Activated CD4-positive, alpha-beta T cell treated with anti-CD3 and anti-CD28 coated beads for 1 hour (primary cell): ENCODE measurements at places on chromosomes 3 and 15.

- DNase-seq: peak; percentile 39
Observed at GRCh38 chr15:93087825-93088199, 1.2 kb downstream of the RGMA start.

GRCh38 chr3:181174676-181175233, 185.2 kb upstream of the DNAJC19 start:
- no peak for DNase-seq

GRCh38 chr3:31880020-31880419, 101.0 kb downstream of the OSBPL10 start:
- DNase-seq: no peak

GRCh38 chr3:175378348-175378747, 519.2 kb downstream of the NAALADL2 start:
- no peak for DNase-seq

DNA sequence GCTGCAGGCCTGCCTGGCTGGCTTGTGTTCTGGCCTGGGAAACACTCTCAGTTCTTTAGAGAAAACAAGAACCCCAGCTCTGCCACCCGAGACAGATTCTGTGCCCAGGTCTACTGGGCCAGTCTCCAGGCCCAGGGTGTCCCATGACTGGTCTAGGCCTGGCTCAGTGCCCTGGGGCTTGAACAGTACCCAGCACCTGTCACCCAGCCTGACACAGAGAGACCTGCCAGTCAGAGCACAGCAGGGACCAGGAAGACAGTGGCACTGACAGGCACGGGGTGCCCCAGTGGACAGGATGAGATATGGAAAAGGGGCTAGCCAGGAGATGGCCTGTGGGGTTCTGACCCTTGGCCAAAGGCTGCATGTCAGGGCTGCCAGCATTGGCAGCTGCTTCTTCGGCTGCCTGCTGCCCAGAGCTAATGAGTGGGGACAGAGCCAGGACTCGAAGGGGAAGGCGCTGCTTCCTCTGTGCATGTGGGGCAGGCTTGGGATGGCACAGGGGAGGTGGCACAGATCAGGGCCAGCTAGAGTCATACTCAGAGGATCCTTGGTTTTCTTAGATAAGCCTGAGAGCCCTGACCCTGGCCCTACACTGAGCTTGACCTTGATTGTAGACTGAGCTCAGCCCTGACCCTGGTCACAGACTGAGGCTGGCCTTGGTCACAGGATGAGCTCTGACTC, 15.1 kb downstream of the CCDC33 start:
- no peak for DNase-seq

GRCh38 chr15:39623529-39623931, 42.7 kb downstream of the THBS1 start:
- no peak for DNase-seq

GRCh38 chr3:78751266-78751665, 1016.5 kb downstream of the ROBO1 start:
- no peak for DNase-seq

GRCh38 chr3:6861625-6862000, 698 bp downstream of the GRM7 start:
- DNase-seq: no peak

- DNase-seq: no peak
Observed at GRCh38 chr15:90654233-90655136, 62.7 kb upstream of the BLM start.

DNA sequence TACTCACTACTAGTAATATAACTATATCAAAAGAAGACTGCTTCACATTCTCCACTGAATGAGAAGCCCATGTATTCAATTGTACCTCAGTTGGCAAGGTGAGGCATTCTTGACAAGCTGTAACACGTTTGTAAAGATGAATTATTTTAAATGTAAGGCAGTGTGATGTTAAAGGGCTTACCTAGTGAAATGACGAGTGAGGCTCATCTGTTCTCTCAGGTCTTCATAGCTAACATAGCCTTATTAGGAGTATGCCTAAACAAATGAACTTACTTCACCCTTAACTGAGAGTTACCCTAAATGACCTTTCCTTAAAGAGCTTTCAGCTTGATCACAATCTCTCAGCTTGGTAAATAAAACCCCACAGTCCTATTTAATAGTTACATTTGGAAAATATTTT, 127.3 kb downstream of the FEZF2 start:
- DNase-seq: no peak

- DNase-seq: no peak
Observed at GRCh38 chr3:191236646-191237045, 37.6 kb downstream of the OSTN start.

GRCh38 chr3:60809857-60810610, 441.2 kb downstream of the FHIT start:
- DNase-seq: no peak
